Esophagus muscularis mucosa (tissue), 4 donors: ENCODE measurements at places on chromosomes 2 and 18. TPM values are rescaled to one million over a fixed set of nuclear protein-coding genes. Genes with fewer than 3 reads are reported as not detected.

The FECH gene
- 37.2 TPM for total RNA-seq

DNA sequence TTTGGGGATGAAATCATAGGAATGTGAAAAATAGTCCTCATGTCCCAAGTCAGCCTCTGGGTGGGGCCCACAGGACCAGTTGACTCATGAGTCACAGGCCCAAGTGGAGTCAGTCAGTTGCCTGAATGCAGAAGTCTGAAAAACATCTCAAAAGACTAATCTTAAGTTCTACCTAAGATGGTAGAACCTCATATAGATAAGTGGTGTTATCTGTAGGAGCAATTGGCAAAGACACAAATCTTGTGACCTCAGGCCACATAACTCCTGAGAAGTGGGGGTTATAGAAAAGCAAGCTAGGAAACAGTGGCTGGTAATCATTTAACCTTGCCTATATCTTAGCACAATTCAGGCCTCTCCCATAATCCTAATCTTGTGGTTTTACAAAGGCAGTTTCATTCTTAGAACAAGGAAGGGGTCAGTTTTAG is 257.1 kb upstream of the SPOPL start:
- H3K4me3 ChIP-seq = no peak overlapping the region
- H3K27ac ChIP-seq = no peak overlapping the region
- no peaks in the 10 kb centered on the region for H3K36me3 ChIP-seq
- no peaks in the 10 kb centered on the region for H3K27me3 ChIP-seq

The IL1F10 gene
- not detected for total RNA-seq

The ITGA4 gene
- 2.2 TPM for total RNA-seq

The KCNJ3 gene
- 1.1 TPM for total RNA-seq

The ABCG5 gene
- not detected for total RNA-seq

DNA sequence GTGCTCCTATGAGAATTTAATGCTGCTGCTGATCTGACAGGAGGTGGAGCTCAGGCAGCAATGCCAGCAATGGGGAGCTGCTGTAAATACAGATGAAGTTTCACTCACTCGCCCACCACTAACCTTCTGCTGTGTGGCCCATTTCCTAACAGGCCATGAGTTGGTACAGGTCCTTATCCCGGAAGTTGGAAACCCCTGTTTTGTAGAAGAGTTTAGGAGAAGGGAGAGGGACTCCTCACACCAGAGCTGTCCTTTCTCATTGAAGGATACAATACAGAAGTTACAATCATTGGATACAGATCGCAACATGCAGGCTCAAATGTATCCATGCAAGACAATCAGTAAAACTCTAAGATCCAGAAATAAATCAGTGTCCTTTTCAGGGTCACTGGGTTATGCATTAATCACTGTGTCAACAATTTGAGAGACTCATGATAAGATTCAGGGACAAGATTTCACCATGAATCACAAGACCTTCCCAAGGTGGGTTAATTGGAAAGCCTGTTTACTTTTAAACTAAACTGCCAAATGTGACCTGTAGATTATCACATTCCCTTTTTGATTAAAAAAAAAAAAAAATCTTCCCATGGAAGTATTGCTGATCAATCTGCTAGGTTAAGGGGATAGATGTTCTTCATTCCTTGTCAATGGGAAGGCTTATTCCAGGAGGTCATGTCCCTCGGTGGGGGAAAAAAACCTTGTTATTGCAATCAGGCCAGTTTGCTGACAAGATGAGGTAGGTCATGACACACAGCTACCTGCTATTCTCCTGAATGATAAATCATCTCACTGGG is 97.2 kb downstream of the SP100 start:
- H3K4me3 ChIP-seq = no peak overlapping the region
- H3K36me3 ChIP-seq = peaks cover 27% of the 10 kb centered on the region
- no peaks in the 10 kb centered on the region for H3K4me1 ChIP-seq
- H3K27ac ChIP-seq = no peak overlapping the region

The SERPINB5 gene
- not detected for total RNA-seq

DNA sequence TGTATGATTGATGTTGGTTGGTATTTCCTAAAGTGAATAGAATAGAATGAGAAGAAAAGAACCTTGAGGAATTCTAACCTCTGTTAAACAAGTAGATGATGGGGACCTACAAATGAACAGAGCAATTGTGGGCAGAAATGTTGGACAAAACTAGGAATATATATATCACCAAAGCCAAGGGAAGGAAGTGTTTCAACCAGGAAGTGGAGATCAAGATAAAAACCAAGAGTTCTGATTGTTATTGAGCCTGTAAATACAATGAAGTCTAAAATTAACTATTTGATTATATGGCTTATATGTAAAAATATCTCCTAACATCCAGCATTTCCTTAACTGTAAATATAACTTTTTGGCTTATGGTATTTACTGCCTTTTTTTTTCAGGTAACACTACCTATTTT is 730.0 kb downstream of the SOCS6 start:
- H3K27me3 ChIP-seq = no peaks in the 10 kb centered on the region
- H3K4me1 ChIP-seq = no peaks in the 10 kb centered on the region
- no peaks in the 10 kb centered on the region for H3K36me3 ChIP-seq
- DNase-seq = no peak
- H3K27ac ChIP-seq = no peak overlapping the region

DNA sequence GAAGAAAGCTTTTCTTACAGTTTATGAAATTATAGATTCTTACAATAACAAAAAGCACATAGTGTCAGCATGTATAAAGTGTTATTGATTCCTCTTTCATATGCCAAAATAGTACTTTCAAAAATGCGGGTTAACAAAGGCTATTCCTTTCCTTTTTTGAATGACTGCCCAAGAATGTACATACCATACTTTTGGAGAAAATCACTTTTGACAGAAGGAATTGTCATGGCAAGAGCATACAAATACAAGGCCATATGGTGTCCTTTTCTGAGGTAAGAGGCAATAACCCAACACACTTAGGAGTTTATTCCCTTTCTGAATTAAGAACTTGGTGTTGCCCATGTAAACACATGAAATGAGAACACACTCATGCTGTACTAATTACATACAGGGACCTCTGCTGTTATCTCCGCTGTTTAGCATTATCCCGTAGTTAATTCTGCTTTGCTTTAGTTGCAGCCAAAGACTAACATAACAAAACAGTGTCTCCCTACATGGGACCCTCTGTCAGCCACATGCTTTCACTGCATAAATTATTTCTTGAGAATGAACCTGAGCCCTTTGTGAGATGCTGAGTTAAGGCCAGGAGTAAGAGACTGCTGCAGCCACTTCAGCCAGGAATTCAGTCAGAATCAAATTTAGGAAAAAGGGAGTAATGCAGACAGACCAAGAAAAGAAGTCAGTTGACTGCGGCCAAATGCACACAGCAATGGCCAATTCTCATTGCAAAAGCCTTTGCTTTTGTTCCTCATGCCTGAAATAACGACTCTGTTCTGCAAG is 67.0 kb downstream of the CDH2 start:
- H3K4me3 ChIP-seq = no peak overlapping the region
- H3K27me3 ChIP-seq = no peaks in the 10 kb centered on the region
- H3K4me1 ChIP-seq = peaks cover 9% of the 10 kb centered on the region
- H3K27ac ChIP-seq = no peak overlapping the region
- H3K36me3 ChIP-seq = no peaks in the 10 kb centered on the region

The TSN gene
- total RNA-seq = 33.6 TPM
